ENCODE measurements at places on chromosomes 7 and 10. TPM values are rescaled to one million over a fixed set of nuclear protein-coding genes. Genes with fewer than 3 reads are reported as not detected.
A peak's percentile ranks its signal among the peaks of the same experiment; 100 is the strongest.

DNA sequence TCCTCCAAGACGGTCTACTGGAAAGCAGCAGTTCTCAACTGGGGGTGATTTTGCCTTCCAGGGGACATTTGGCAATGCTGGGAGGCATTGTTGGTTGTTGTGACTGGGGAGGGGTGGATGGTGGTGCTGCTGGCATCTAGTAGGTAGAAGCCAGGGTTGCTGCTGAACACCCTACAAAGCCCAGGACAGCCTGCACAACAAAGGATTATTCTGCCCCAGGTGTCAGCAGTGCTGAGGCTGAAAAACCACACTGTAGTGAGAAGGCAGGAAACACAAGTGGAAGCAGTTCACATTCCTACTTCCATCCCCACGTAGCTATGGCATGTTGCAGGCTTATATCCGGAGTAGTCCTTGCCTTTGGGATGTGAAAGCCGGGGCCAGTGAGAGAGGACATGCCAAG is 86.9 kb downstream of the AOAH start:
- H3K4me1 ChIP-seq = no peaks in the 10 kb centered on the region
- DNase-seq = no peak
- no peak overlapping the region for H3K27ac ChIP-seq
- no peaks in the 10 kb centered on the region for H3K27me3 ChIP-seq

DNA sequence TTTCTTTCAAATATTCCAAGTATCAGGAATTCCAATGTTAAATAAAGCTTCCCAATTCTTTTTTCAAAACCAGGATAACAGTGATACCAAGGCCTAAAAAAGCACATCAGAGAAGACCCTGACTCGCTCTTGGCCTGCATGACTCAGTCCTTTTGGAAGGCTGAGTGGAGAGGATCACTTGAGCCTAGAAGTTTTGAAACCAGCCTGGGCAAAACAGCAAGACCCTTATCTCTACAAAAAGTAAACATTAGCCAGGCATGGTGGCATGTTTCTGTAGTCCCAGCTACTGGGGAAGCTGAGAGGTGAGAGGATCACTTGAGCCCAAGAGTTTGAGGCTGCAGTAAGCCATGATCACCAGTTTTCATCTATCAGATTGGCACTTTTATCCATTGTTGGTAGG is 18.7 kb downstream of the NFE2L3 start:
- no peaks in the 10 kb centered on the region for H3K4me1 ChIP-seq
- H3K27ac ChIP-seq = no peak overlapping the region
- no peaks in the 10 kb centered on the region for H3K36me3 ChIP-seq

DNA sequence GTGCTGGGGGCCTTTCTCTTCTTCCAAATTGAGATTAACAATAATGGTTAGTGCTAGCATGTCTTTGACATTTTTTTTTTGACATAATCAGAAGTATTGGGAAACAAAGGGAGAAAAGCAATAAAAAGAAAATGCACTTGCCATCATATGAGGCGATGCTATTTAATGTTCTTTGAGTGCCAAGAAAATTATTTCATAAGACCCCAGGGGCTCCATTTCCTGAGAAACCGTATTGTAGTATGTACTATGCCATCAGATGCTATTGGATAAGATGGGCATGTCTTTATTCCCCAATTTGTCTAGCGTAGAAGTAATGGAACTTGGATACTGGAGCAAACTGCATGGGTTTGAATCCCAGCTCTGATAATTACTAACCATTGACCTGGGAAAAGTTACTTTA is 408.9 kb downstream of the ADRA2A start:
- H3K27ac ChIP-seq = no peak overlapping the region
- no peaks in the 10 kb centered on the region for H3K4me1 ChIP-seq
- no peak overlapping the region for H3K4me3 ChIP-seq
- no peaks in the 10 kb centered on the region for H3K27me3 ChIP-seq
- H3K36me3 ChIP-seq = no peaks in the 10 kb centered on the region

DNA sequence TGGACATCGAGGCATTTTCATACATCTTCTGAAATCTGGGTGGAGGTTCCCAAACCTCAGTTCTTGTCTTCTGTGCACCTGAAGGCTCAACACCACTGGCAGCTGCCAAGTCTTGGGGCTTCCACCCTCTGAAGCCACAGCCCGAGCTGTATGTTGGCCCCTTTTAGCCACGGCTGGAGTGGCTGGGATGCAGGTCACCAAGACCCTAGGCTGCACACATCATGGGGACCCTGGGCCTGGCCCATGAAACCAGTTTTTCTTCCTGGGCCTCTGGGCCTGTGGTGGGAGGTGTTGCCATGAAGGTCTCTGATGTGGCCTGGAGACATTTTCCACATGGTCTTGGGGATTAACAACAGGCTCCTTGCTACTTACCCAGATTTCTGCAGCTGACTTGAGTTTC is 62.1 kb downstream of the INPP5A start:
- H3K27ac ChIP-seq = no peak overlapping the region
- H3K4me1 ChIP-seq = peaks cover under 1% of the 10 kb centered on the region
- H3K4me3 ChIP-seq = no peak overlapping the region
- no peaks in the 10 kb centered on the region for H3K36me3 ChIP-seq

DNA sequence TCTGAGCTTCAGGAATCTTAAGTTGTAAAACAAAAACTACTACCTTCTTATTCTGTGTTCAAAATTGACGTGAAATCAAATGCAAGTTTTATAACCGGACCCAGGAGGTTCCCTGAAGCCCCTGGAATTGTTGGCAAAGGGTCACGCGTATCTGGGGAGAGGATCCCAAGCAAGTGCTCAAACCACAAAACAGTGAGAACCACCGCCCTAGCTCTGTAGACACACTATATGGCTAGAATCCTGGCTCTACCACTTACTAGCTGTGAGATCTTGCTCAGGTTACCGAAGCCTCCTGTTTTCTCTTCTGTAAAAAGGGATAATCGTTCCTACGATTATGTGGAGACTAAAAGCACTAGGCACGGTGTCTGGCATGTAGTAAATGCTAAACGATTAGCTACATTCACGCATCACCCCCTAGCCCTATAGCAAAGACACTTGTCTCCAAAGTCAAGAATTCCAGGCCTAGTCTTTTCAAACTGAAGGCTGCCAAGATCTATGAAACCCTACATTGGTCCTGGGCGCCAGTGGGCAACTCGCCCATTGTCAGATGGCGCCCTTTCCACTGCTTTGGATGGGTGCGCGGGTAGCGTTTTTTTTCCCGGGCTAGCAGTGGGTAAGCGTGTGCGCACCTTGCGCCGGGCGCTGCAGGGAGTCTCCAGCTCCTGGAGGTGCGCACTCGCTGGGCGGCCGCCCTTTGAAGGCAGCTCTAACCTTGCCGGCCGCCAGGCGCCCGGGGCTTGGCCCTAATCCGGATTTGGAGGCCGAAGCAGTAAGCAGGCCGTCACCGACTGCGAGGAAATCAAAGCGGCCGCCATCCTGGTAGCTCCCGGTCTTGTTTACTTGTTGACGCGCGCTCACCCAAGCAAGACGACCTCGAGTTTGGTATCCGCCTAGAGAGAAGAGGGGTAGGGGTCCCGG is 11.6 kb upstream of the NKX2-3 start:
- no peak overlapping the region for H3K4me3 ChIP-seq
- no peaks in the 10 kb centered on the region for H3K4me1 ChIP-seq

DNA sequence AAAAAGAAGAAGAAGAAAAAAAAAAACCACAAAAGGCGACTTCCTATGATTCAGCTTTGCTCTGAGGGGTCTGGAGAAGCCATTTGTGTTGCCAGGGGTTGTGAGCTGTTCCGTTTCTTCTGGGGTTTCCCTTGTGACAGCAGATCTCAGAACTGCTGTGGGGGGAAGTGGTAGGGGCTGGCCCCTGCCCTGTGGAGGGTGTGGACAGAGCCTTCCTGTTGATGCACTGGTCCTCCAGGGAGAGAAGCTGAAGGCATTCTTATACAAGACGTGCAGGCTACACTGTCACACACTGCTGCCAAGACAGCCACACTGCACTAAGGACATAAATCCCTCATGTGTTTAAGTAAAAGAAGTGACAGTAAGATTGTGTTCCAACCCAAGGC is 17.3 kb upstream of the CSGALNACT2 start:
- no peak overlapping the region for H3K27ac ChIP-seq
- DNase-seq = peak; percentile 56
- no peak overlapping the region for H3K4me3 ChIP-seq

Gene ELAPOR2
- 24.8 TPM for total RNA-seq

Gene KIF5B
- total RNA-seq = 69.1 TPM

Gene ACBD7
- total RNA-seq = 1.1 TPM
